ENCODE measurements at places on chromosomes 12 and 14.

DNA sequence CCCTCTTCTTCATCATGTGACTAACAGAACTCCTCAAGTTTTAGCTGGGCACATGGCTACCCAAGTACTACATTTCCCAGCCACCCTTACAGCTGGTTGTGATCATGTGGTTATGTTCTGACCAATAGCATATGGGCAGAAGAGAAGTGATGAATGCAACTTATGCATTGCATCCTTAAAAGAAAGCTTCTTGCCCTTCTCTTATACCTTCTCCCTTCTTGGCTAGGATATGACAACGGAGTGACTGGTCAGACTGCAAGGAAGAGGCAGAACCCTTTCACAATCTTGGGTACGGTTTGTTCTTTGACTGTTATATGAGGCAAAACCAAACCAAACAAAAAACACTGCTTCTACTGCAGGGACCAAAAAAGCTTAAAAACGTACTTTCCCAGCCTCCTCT, 66.5 kb upstream of the MAX start:
- DNase-seq: no peak

DNA sequence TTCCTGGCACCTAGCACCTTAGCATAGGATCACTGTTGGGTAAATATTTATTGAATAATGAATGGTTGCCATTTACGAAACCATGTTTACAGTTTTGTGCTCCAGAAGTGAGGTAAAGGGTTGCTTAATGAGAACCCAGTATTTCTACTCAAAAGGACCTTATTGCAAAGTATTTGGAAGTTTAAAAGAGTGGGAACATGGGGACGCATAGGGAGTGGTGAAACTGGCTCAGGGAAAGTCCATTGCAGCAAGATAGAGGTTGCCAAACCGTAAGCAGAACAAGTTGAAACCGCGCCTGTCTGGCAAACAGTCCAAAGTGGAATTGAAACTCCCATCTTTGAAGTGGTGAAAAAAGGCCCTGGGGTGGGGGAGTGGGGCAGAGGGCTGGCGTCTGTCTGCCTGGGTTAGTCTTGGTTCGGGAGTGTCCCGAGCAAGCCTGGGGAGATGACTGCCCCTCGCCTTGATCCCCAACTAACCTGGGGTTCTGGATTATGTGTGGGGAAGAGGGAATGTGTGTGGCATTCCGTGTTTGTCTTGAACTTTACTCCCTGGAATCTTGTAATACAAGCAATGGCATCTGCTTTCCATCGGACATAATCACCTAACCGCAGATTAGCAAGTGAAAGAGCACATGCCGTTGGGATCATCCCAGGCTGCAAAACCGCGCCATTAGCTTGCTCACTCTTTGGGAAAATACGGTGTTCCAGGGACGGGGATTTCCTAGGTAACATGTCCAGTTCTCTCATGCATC, 7.2 kb downstream of the ALDH2 start:
- DNase-seq: peak; percentile 37

DNA sequence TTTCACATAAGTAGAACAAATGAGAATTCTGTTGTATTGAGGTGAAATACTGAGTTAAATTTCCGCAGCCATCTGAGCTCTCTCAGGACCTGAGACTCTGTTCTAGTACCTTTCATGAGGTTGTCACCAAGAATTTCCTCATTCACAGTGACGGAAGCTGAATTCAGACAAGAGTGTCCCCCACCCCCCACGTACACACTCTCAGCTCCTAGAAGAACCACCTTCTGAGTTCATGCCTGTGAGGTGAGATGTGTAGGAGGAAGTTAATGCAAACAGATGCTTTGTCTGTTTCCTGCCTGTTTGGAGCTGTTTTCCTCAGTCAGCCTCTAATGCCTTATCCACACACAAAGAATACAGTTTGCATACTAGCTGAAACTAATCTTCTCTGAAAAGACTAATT, 18.2 kb downstream of the BICDL1 start:
- DNase-seq: peak; percentile 5

- DNase-seq: no peak
Observed at GRCh38 chr14:102986810-102987579, 64.5 kb downstream of the AMN start.

DNA sequence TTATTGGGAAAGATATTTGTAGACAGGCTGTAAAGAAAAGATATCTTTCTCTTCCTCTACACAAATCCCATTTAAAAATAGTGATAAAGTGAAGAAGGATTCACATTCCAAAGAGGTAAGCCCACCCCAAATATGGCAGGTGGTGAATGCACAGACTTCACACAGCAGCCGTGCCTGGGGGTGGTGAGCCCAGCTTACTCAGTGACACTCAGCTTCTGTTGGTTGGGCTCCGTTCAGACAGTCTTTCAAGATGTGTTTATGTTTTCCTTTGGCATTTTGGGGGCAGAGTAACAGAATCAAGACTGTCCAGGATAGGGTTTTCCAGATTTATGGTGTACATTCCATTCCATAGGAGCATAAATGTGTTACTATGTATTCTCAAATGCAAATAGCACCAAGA, 4.1 kb upstream of the COL2A1 start:
- no peak for DNase-seq

GRCh38 chr14:73231981-73232851, 5.1 kb upstream of the PAPLN start:
- peak; percentile 62 for DNase-seq

DNA sequence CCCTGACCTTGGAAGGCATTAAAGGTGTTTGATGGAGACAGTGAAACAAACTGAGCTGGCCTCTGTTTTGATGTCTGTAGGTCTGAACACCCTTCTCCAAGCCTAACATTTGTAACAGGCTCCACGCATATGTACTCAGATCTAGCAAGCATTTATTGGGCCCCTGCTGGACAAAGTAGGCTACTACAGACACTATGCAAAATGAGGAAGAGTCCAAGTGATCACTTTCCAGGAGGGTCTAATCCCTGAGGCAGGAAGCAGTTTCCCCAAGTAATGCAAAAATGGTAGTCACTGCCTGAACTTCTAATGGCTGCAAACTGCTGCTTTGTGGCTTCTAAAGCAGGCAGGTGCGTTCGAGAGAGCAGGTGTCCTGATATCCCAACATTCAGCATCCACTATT, 405.8 kb downstream of the MED13L start:
- peak; percentile 71 for DNase-seq

DNA sequence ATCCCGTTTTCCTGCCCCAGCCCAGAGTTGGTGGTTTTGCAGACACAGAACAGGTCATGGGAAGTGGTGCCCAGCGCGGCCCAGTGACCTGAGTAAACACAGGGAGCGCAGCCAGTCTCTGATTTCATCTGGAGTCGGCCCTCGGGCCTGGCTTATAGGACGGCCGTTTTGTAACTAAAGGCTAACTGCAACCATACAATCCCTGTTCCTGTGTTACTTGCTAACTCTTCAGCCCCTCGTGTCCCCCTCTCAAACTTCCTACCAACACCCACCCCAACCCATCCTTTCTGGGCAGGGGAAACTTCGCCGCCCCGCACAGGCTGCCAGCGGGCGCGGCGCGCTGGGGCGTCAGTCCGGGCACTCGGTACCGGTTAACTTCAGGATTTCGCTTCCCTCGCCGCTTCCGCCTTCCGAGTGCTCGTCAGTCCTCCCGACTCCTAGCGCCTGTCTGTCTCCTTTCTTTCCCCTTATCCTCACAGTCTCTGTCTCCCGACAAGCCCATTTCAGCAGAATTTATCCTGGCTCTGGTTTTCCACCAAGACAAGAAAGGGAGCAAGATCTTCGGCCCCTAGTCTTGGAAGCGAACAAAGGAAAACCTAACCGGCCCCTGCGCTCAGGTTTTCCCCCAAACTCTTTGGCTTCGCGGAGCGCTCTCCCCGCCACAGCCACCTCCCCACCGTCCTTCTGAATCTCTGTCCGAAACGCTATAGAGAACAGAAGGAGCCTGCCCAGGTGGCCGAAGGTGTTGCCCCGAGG, 2.0 kb downstream of the SIX1 start:
- peak; percentile 80 for DNase-seq

GRCh38 chr14:68986926-68987652, 8.0 kb upstream of the ACTN1 start:
- DNase-seq: no peak

DNA sequence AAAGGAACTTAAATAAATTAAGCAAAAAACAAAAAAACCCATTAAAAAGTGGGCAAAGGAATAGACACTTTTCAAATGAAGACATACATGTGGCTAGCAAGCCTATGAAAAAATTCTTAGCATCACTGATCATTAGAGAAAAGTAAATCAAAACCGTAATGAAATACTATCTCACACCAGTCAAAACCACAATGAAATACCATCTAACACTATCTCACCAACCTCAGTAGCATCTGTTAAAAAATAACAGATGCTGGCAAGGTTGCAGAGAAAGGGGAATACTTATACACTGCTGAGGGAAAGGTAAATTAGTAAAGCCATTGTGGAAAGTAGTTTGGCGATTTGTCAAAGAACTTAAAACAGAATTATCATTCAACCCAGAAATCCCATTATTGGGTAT, 381.1 kb downstream of the FLRT2 start:
- no peak for DNase-seq

DNA sequence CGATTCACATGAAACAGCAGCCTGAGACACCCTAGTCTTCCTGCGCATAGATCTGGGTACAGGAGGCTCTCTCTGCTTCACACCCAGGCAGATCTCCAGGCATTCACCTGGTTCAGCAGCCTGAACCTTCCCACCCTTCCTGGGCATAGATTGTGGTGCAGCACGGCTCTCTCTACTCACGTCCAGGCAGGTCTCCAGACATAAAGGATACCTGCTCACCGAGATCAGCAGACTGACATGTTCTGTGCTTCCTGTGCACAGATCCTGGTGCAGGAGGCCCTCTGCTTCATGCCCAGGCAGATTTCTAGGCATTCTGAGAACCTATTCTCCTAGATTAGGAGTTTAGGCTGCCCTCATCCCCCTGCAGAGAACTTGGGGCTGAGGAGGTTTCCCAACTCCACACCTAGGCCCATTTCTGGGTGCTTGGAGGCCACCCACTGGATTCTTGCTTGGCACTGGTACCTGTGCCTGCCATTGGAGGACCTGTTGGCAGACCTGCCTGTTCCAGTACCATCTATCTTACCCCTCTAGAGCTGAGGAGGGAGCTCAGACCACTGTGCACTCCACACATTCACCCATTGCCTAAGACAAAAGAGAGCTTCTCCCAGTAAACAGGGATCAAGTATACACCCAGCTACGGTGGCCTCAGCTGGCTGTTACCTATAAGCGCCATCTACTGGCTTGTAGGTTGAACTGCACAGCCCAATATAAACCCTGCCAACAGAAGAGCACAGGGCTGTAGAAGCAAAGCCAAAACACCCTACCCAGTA, 28.0 kb upstream of the GARIN6 start:
- peak; percentile 70 for DNase-seq

- no peak for DNase-seq
Observed at GRCh38 chr12:84638811-84639368, 273.7 kb downstream of the SLC6A15 start.

- no peak for DNase-seq
Observed at GRCh38 chr14:100302616-100303015, 3.6 kb downstream of the SLC25A29 start.

DNA sequence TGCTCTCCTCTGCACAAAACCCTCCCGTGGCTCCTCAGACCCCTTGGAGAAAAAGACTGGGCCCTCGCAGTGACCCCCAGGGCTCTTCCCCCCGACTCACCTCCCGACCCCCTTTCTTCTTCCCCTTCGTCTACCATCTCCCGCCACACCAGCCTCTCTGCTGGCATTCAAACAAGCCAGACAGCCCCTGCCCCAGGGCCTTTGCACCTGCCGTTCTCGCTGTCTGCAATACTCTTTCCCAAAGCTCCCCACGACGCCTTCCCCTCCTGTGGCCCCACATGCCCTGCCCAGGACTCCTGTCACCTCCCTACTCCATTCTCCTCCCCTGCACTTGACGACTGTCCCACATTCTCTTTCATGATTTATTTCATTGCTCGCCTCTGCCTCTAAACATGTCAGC, 115.7 kb downstream of the PHETA1 start:
- no peak for DNase-seq

Measured in neural progenitor cell (in vitro differentiated cells).